Upper lobe of left lung (tissue), 6 donors: ENCODE measurements at places on chromosomes 13 and 19. TPM values are rescaled to one million over a fixed set of nuclear protein-coding genes. Genes with fewer than 3 reads are reported as not detected.

Gene SPPL2B
- total RNA-seq: 98.0 TPM

Gene RASIP1
- total RNA-seq: 16.8 TPM

DNA sequence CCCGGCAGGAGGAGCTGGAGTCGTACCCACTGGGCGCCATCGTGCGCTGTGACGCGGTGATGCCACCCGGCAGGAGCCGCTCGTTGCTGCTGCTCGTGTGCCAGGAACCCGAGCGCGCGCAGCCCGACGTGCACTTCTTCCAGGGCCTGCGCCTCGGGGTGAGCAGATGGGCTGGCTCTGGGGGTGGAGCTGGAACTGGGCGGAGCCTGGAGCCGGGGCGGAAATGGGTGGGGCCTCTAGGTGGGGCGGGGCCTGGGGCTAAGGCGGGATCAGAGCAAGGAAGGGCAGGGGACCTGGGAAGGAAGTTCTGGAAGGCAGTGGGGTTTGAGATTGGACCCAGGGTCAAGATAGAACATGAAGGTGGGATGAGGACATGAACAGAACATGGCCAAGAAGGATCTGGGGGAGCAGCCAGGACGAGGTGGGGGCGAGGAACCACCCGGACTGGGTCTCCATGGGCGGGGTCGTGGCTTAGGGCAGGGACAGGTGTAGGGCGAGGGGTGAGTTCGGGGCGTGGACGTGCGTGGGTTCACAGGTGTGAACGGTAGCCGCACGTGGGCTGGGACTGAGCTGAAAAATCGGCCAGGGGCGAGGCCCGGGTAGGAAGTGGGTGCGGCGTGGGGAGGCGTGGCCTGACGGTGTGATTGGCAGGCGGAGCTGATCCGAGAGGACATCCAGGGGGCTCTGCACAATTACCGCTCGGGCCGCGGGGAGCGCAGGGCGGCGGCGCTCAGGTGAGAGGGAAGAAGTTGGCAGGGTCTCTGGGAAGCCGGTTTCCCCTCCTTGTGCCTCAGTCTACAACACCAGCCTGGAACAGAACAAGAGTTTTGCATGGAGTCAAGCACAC, 4.7 kb downstream of the EPS8L1 start:
- peak overlapping the region; percentile 61 for H3K27ac ChIP-seq
- DNase-seq: peak; percentile 94
- peak overlapping the region; percentile 65 for H3K4me3 ChIP-seq
- no peaks in the 10 kb centered on the region for H3K36me3 ChIP-seq
- peaks cover 40% of the 10 kb centered on the region for H3K4me1 ChIP-seq

DNA sequence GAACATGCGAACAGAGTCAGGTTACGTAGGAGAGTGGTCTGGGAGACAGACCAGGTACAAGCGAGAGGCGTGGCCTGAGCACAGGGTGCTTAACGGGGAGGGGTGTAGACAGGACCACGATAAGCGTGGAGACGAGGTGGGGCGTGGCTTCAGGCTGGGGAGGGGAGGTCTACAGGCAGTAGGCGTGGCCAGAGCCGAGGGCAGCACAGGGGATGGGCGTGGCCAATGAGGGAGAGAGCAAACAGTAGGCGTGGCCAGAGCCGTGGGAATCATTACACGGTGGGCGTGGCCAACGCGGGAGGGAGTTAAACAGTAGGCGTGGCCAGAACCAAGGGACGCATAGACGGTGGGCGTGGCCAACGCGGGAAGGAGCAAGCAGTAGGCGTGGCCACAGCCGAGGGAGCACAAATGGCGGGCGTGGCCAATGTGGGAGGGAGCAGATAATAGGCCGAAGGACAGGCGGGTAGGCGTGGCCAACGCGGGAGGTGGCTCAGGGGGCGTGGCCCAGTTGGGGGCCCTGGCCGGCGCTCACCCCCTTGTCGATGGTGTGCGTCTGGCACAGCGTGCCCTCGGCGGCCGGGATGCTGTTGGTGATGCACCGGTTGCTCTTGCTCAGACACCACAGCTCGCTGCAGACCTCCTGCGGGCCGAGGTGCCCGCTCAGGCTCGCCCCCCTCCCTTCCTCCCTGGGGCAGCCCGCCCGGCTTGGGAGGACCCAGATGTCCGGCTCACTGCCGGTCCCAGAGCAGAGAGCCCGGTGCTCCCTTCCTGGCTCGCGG, 15.2 kb upstream of the MYO1F start:
- peak; percentile 93 for DNase-seq
- no peaks in the 10 kb centered on the region for H3K27me3 ChIP-seq
- peaks cover 40% of the 10 kb centered on the region for H3K4me1 ChIP-seq

GRCh38 chr19:16206637-16207036, 8.9 kb downstream of the AP1M1 start:
- peaks cover 71% of the 10 kb centered on the region for H3K36me3 ChIP-seq
- H3K4me1 ChIP-seq: no peaks in the 10 kb centered on the region
- H3K27ac ChIP-seq: no peak overlapping the region

- H3K4me3 ChIP-seq: peak within 1 kb of the TSS; percentile 69
- H3K27ac ChIP-seq: peak within 1 kb of the TSS; percentile 57
- DNase-seq: peak; percentile 91
- H3K36me3 ChIP-seq: peaks cover 37% of the 10 kb centered on the region
- no peaks in the 10 kb centered on the region for H3K27me3 ChIP-seq
- H3K4me1 ChIP-seq: peaks cover 10% of the 10 kb centered on the region
These were observed at the start of gene ZNF222 for GRCh38 chr19:44025217-44025936. Gene ZNF222 (plus strand): TSS chr19:44025379. CDS start chr19:44025437, 58 bp downstream.
